ENCODE measurements at places on chromosomes 13 and 19.
A peak's percentile ranks its signal among the peaks of the same experiment; 100 is the strongest.

GRCh38 chr19:4369109-4369887, 25.9 kb downstream of the MPND start:
- no peak for DNase-seq

- DNase-seq = no peak
These were observed 13.2 kb downstream of the FUZ start for GRCh38 chr19:49799798-49800376.

DNA sequence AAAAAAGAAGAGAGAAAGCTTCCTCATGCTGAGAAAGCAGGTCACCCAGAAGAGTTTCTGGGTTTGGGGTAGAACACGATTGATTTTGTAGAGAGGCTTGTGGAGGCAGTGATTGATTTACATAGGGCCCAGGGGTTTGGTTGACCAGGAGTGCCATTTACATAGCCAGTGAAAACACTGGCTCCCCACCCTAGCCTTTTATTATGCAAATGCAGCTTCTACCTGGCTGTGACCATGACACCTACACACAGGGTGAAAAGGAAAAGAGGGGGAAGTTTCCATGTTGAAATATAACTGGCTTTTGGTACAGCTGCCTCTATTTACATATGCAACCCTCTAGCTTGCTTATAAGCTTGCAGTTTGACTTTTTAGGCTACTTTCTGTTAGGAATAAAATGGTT, 62.0 kb downstream of the ZNF100 start:
- DNase-seq = no peak

DNA sequence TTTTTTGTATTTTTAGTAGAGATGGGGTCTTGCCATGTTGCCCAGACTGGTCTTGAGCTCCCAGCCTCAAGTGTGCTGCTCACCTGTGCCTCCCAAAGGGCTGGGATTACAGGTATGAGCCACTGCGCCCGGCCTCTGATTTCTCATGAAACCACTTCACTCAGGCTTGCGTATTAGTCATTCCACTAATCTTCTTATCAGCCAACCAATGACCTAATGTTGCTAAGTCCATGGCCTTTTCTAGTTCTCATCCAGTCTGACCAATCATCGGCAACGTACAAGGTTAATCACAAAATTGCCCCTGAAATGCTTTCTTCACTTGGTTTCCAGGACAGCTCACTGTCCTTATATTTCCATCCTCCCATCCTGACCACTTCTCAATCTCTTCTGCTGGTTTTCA, 605.3 kb upstream of the SLC10A2 start:
- no peak for DNase-seq

DNA sequence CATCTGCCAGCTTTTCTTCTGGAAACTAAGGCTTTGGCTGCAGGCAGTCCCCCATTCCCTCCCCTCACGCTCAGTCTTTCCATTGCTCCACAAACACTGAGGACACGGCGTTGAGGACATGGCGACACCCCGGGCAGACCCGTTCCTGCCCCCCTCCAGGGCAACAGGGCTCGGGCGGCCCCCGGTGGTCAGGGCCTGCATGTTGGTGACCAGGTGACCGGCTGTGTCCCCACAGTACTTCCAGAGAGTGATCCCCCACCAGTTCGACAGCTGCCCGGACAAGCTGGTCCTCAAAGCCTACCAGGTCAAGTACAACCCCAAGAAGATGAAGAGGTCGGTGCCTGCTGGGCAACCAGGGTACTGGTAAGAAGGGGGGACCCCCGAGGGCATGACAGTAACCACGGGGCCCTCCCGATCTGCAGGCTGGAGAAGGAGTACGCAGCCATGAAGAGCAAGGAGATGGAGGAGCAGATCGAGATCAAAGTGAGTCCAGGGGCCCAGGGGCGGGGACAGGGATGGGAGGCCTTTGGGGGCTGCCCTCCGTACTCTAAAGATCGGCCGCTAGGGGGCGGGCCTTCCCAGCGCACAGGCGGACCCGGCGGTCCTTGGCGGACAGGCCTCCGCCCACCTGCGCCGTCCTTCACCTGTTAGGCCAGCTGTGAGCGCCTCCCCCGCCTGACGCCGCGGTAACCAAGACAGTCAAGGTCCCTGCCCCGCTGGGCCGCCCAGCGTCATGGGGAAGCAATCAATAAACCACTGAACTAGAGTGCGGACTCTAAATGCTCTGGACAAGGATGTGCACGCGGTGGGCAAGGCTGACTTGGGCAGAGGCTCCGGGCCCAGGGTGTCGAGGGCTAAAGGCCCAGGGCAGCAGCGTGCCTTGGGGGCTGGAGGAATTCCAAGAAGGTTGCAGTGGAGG, 21.1 kb downstream of the PRR36 start:
- peak; percentile 89 for DNase-seq

- DNase-seq = no peak
These were observed 36.8 kb downstream of the PPP2R1A start for GRCh38 chr19:52226652-52227051.

Measured in NCI-H774 (cell line).